ENCODE measurements at places on chromosomes 3 and 15.

DNA sequence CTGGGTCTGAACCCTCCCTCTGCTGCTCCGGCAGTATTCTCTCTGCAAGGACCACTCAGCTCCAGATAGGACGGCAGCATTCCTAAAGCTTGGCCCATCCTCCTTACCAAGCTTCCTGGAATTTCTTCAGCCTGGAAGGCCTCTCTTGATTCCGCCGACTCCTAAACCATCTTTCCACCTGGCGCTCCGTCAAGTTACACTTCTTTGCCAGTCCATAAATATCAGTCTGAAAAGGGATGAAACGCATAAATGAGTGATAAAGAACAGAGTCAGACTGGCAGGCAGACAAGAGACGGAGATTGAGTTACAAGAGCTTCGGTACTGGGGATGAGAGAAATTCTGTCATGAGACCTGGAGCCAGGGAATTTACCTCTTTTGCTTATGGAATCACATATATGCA lies 44.3 kb downstream of the CERS3 start:
- no peak for DNase-seq

- no peak for DNase-seq
These were observed 135.1 kb upstream of the NPHP3 start for GRCh38 chr3:132857317-132857716.

- no peak for DNase-seq
These were observed 34.4 kb downstream of the PAQR9 start for GRCh38 chr3:142929109-142929508.

GRCh38 chr3:1056744-1057143 lies 36.1 kb upstream of the CNTN6 start:
- no peak for DNase-seq

DNA sequence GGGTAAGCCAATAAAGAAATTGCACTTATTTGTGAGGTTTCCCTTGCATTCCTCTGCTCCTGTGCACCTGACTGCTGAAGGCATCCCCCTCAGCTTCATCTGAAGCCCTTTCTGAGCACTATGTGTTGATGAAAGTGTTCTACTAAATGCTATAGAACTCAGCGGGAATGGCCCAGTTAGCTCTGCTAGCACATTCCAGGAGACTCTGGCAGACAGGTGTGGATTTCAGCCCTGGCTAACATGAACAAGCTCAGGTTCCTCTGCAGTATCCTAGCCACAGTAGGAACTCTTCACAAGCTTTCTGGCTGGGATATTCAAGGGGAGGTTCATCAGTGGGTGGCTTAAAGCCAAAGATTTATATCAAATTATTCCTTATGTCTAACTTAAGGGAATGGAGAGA lies 265.5 kb downstream of the RORA start:
- no peak for DNase-seq

DNA sequence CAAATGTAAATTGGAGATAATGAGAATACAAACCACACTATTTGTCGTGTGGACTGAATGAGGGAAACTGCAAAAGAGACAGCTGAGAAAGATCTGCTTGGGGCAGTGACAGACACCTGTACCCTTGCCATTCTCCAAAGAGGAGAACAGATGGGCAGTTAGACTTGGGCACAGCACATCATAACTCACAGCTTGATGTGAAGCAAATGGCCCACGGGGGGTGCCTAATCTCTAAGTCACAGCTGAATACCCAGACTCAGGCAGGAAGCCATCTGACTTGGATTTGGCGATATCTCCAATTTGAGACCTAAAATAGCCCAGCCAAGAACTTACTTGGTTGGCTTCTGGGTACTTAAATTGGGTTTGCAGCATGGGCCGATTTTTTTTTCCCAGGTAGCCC lies 10.0 kb upstream of the SLC6A11 start:
- no peak for DNase-seq

DNA sequence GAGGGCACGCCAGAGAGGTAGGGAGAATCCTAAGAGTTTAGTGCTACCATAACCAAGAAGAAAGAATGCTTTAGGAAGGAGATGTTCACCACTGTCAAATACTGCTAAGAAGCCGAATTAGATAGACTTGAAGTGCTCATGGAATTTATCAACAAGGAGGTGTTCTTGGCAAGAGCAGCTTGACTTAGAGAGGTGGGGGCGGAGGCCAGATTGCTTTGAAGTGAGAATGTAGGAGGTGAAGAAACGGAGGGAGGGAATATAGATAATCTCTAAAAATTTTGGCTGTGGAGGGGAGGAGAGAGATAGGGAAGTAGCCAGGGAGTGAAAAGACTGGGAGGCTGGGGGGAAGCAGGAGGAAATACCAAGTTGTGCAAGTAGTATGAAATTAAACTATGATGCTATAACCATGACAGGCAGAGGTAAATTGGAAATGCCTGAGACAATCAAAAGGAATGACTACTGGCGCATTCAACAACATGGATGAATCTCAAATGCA lies 35.5 kb downstream of the GADL1 start:
- DNase-seq: no peak

DNA sequence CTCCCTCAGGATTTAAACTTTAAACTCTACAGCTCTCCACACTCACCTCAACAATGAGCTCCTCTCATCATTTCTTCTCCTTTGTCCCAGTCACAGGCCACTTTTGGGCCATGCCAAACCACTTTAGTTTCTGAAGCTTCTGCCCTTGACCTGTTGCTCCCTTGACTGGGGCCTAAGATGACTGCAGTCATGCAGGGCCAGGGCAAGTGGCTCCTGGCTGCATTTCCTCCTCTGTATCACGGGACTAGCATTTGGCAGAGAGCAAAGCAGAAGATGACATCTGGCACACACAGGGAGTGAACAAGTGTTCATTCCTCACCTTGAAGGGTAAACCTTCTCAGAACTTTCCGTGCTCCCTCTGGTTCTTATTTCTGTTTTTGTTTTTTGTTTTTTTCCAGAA lies 136.9 kb downstream of the PDE8A start:
- DNase-seq: no peak

GRCh38 chr15:54321426-54321825 lies 343.2 kb downstream of the UNC13C start:
- no peak for DNase-seq

DNA sequence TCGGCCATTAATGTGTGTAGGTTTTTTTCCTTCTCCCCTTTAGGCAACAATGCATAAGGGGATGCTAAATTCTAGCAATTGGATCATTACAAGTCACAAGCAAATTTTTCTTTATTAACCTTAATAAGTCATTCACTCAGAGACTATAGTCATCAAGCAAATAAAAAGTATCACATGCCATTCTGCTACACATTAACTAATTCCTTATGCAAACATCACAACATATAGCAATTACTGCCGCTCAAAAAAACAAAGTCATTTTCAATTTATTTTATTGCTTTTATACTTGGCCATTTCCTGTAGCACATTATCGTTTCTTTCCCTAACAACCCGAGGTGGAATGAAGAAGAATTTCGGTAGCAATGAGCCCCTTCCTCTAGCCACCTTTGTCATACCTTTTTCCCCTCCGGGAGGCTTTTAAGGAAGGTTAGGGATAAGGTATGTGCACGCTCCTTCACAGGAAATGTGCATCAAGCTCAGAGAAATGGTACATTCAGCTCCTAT lies 421.2 kb downstream of the TIGIT start:
- DNase-seq: no peak

DNA sequence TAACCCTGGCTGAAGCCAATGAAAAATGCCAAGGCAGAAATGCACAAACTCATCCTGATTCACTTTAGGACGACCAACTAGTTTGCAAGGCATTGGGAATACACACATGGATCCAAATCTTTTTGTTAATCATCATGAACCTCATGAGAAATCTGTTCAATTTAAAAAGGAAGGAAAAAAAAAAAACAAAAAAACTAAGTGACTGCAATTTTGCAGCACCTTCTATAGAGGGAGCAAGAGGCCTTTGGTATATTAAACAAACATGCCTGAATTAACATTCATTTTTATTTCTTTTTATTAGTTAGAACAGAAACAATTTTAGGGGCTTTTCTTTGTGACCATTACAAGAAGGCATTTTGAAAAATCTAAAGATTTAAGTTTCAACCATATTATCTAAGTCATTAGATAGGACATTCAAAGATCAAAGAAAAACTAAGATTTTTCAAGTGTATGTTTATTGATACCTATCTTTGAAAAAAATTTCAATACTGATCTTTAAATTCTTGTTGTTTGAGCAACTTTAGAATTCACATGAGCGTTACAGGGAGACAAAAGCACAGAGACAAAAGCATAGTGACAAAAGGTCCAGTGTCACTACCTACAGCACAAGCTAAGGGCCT lies 182.4 kb downstream of the CBLB start:
- no peak for DNase-seq

DNA sequence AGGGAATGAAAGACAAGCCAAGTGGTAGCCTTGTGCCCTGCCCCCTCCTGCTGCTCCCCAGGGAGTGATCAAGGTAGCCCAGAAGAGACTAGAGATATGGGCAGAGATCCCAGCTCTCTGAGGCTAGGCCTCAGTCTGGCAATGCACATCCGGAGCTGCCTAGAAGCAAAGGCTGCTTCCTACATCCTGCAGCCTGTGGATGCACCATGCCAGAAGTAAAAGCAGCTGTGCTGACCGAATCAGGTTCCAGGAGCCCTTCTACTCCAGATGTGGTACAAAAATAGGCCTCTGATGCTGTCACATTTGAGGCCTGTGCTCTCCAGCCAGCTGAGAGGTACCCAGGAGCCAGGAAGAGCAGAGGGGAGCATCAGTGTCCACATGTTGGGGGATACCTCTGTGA lies 16.0 kb downstream of the TRAIP start:
- DNase-seq: no peak

DNA sequence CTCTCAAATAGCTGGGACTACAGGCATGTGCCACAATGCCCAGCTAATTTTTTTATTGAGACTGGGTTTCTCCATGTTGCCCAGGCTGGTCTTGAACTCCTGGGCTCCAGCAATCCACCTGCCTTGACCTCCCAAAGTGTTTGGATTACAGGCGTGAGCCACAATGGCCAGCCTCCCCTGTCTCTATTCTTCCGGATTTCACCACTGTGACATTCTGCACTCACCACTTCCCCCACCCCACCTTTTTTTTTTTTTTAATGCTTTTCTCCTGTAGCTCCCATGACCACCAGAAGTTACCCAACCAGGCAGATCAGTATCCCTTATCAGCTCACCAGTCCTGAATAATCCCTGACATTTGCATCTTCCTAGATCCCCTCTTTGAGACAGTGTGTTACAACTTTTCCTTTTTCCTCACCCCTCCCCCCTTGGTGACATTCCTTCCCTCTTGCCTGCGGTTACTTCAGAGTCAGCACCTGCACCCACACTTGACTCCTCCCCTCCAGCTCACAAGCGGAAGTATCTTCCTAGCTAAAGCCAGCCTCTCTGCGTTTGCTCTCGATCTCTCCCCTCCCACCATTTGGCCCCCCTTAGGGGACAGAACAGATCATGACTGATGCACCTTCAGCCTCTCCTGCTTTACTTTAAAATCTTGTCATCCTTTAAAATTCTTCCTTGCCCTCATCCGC lies 13.5 kb upstream of the ZNF592 start:
- DNase-seq: no peak

- DNase-seq: no peak
These were observed 19.5 kb upstream of the ZMAT3 start for GRCh38 chr3:179091113-179091512.

- DNase-seq: no peak
These were observed 63.9 kb downstream of the NME9 start for GRCh38 chr3:138265745-138266144.

DNA sequence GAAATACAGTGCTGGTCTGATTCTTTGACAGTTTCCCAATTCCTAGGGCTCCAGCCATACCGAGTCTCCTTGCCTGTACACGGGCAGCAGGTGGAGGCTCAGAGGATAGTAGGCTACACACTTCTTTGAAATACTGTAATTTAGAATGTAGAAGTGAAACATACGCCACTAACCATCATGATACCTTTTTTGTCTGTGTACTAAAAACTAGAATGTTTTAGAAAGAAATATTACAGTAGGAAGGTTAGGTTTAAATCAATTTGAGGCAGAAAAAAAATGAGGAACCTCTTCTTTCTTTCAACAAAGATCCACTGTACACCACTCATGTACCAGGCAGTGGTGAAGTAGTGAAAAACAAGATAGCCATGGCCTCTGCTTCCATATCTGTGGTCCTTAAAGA lies 354.7 kb downstream of the MCTP2 start:
- no peak for DNase-seq

GRCh38 chr3:86451749-86452148 lies 539.2 kb downstream of the VGLL3 start:
- no peak for DNase-seq

- no peak for DNase-seq
These were observed 105.1 kb downstream of the MECOM start for GRCh38 chr3:169558371-169558770.

- no peak for DNase-seq
These were observed 29.1 kb upstream of the MTMR10 start for GRCh38 chr15:31020542-31020941.

- DNase-seq: no peak
These were observed 8.0 kb downstream of the USP13 start for GRCh38 chr3:179660872-179661271.

DNA sequence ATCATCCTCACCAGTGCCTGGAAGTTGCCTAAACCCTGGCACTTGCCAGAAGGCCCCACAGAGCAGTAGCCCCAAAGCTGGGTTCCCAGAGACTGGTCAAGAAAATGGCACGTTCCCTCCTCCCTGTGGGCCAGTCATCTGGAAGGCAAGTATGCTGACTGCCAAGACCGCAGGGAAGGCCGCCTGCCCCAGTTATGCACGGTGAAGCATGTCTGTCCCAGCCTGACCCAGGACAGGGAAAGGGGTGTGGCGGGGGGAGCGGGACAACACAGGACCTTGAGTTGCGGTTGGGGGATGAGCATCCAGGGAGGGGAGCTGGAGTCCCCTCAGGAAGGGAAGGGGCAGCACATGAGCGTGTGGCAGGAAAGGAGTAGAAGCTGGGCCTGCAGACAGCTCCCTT lies 33.0 kb downstream of the RBPMS2 start:
- DNase-seq: no peak

DNA sequence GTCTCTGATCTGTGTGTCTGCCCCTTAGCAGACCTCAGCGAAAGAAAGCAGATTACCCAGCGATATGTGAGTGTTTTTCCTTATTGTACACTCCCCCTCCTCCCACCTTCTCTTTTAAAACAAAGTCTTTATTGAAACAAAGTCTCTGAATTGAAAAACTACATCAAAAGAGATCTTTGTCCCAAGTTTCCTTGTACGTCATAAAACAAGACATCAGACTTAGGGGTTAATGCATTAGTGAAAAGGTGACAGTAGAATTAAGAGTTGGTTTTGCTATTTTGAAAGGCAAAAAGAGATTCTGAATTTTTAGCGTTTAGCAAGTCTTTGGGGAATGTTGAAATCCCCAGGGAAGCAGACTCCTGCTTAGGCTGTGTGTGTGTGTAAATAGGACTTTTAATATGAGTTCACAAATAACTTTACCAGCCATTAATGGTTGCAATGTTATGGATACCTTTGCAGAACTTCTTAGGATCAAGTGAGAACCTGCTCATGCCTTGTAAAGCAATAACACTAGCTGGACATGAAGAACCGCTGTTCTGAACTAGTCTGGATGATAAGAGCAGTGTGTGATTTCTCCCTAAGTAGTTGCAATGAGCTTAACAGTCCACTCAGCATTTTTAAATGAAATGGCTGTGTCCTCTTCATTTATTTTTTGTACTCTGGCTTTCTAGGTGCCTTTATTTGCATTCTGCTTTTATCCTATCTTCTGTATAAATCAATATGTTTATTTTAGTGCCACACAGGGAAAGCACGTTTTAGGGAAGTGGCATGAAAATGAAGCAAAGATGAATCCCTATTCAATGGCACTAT lies 136.6 kb downstream of the MCTP2 start:
- no peak for DNase-seq

All from activated CD4-positive, CD25-positive, alpha-beta regulatory T cell treated with anti-CD3 and anti-CD28 coated beads, Interleukin-2, amount 50 U/mL, for 16 hours (primary cell).